Activated CD4-positive, alpha-beta T cell treated with anti-CD3 and anti-CD28 coated beads, Interleukin-2, amount 50 U/mL, for 24 hours (primary cell): ENCODE measurements at places on chromosomes 5 and 9.

DNA sequence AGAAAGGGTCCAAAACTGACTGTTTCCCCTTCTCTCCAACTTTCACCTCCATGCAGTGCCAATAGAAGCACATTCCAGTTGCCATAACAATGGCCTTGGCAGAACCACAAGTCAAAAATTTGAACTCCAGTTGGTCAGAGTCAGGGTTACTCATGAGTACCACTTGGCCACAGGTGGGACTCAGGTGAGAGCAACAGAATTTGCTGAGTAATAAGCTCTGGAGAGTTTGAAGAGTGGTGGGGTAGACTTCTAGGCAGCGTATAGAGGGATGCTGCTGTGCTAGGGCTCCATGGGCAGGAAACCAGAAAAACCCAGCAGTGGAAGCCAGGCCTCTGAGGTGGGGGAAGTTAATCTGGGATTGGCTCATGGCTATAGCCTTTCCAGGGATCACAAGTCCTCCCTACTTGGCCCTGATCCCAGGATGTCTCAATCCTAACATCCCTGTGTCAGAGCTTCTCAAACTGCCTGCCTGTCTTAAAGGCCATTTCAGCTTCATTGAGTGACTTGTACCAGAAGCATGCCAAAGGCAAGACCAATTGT lies 30.2 kb downstream of the SNX18 start:
- no peak for DNase-seq

- no peak for DNase-seq
Observed at GRCh38 chr5:25573691-25574090, 928.9 kb upstream of the CDH10 start.

DNA sequence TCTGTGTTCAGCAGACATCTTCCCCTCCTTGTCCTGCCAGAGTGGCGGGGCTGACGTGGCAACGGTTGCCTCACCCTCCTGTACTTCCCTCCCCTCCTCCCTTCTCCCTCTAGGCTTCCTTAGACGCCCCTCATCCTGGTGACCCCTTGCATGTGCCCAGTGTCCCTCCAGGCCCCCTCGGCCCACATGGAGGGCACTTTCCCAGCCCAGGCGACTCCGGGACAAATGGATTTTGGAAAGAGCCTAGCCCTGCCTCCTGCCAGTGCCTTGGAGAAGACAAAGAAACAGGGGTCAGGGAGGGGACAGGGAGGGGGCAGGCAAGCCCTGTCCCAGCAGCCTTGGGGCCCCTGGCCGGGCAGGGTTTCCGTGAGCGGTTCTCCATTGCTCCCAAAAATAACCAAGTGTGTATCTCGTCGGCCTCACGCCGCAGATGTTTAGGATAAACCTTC lies 38.3 kb upstream of the NEURL1B start:
- no peak for DNase-seq

DNA sequence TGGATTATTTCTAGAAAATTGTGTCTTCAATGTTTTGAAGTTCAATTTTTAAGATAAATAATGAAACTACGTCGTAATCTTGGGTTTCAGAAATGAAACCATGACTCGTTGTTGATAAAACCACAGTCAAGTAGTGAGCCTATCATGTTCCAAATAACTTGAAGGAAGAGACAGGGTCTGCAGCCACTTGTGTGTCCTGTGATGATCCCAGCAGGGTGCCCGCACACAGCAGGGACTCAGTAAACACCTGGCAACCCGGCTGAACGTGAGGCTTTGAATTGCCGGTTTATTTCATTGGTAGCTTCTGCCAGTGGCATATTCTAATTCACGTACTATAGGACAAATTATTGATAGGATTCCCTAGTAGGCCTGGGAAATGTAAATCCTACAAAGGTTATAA lies 679.6 kb downstream of the IRX1 start:
- DNase-seq = no peak

DNA sequence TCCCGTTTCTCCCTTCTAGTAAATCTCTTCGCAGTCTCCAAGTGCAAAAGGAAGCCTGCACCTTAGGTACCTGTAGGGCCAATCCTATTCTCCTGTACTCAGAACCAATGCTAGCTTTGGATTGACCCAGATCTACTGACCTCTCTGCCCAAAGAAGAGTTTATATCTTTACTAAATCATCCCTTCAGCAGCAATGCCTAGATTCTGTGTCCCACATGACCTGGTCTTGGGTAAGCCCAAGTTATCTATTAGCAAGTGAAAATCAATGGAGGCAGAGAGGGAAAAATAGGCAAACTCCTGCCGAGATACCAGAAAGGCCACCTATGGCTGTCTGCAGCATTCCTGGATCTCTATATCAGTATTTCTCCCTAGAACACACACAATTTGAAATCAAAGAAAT lies 60.0 kb downstream of the SUSD1 start:
- DNase-seq = no peak

DNA sequence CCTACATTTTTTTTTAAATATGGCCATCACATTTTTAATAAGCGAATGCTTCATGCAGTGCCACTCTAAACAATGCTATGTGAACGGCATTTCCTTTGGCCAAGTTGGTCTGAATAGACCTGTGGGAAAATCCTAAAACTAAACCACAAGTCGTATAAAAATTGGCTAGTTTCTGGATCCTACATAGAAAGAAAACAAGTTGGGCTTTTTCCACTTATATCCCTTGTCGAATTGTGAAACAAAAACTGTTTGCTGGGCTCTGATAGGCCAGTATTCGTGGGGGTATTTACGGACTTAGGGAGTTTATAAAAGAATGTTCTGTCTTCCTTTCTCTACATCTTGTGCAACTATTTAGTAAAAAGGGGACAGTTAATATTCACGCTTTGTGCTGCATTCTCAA lies 153.1 kb upstream of the KLF9 start:
- no peak for DNase-seq

DNA sequence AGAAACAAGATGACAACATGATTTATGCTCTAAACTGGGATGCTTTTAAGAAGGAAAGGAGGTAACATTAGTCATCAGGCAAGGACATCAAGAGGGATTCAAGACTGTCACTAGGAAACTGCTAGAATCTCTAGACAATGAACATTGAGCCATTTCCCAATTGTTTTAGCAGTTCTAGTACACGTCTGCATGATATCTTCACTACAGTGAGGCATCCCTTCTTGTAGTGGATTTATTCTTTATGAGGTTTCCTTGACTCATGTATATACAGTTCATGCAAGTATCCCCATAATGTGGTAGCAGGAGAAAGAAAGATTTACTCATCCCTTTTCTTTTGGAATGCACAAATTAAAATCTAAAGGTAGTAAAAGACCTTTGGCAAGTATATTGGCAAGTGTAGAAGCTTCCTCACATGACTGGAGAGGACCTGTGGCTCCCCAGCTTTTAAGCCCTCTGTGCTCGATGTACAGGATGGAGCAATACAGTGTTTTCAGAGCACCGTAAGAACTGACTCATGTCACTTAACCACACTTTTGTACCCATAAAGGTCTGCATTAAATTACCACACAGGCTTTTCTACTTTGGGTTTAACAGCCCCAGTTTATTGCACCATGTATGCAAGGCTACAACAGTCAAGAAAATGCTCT lies 335.9 kb downstream of the SEMA5A start:
- DNase-seq = no peak

GRCh38 chr9:108444400-108445358 lies 411.1 kb downstream of the ACTL7B start:
- no peak for DNase-seq

DNA sequence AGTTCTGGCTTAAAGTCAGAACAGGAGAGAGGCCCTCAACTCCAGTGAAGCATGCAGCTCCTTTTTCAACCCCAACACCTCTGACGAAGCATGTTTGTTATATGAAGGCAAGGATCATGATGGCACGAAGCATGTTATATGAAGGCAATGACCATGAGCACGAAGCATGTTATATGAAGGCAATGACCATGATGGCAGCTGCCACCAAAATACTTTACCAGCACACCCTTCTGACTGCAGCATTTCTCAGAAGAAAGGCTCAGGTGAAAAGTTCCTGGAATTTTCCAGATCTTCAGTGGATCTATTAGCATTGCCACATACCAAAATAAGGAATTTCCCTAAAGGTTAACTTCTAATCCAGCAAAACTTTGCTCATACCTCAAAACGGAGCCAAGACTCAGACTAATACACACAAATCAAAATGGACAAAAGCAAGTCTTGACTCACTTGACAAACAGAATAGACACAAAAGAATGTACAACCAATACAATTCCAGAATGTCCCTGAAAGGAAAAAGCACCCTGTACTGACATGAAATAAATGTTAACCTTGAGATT lies 217.4 kb downstream of the FANCC start:
- no peak for DNase-seq

DNA sequence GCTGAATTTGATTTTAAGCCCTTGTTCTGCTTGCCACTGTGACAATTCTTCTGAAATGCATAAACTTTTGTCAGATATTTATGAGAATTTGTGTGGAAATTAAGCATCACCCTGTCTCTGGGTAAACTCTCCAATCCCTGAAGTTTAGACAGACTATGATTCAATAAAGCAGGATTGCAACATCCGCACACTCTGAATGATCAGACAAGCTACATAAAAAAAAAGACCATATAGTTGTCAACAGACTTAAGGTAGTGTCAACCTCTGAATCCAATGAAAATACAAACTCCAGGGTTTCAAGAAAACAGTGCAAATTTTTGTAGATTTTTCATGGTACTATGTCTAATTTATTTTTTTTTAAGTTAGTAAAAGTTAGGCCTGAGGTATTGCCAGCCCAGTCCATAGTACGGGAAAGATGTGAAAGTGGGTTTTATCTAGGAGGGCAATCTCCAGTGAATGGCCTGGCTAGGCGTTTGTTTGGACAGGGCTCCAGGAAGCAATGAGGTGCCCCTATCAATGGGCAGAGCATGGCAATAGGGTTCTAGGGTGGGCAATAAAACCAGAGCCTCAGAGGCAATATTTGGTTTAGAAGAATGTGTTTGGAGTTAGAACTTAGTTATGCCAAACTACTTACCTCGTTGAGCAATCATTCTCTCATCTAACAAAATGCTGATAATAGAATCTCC lies 762.6 kb upstream of the SEMA6A start:
- no peak for DNase-seq

DNA sequence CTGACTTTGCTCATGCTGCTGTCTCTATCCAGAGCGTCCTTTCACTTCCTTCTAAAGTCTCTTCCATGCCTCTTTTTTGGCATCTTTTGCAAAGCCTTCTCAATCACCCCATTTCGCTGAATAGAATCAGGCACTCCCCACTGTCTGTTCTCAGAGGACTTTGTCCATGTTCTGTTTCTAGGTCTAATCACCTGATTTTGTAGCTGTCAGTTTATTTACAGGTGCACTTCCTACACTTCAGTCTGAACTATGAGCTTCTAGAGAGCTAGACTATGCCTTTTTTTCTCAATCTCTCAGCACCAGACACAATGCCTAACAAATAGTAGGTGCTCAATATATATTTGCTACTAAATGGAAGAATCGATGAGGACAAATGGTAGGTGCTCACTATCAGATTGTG lies 29.9 kb downstream of the TLR4 start:
- DNase-seq = no peak

DNA sequence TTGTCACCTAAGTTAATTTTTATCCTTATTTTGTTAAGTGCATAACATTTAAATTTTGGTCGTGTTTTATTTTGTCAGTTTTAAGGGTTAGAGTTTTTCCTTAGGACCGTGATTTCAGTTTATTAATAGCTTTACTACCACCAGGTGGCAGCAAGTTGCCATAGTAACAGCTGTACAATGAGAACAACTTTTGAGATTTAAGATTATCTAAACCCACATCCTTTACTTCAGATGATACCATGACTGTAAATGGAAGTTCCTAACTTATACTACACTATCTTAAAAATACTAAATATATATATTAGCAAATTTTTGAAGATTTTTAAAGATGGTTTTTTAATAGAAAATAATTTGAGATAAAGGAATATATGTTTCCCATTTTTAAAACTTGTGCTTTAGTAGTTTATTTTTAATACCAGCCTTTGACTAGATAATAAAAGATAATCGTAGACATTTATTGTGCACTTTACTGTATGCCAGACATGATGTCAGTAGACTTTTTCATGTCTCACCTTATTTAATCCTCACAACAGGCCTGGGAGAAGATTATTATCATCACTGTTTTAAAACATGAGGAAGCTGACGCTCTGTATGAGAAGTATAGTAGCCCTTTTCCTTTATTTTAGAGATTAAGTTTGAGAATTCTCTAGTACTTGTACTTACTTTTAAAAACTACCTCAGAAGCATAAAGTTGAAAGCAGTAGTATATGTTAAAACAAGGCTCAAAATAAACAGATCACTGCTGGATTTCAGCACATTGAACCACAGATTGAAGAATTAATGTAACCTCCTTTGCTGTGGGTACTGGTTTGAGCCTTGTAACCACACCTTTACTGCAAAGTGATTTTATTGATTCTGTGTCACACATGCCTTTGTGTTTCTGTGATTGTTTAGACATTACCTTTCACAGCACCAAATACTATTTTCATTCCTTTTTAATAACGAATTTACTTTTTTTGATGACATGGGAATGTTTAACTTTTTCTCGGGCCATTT lies 27.5 kb downstream of the SREK1 start:
- DNase-seq = no peak

- no peak for DNase-seq
Observed at GRCh38 chr9:5800969-5801738, 31.8 kb downstream of the ERMP1 start.

GRCh38 chr9:78848061-78848460 lies 551.1 kb downstream of the PSAT1 start:
- no peak for DNase-seq

DNA sequence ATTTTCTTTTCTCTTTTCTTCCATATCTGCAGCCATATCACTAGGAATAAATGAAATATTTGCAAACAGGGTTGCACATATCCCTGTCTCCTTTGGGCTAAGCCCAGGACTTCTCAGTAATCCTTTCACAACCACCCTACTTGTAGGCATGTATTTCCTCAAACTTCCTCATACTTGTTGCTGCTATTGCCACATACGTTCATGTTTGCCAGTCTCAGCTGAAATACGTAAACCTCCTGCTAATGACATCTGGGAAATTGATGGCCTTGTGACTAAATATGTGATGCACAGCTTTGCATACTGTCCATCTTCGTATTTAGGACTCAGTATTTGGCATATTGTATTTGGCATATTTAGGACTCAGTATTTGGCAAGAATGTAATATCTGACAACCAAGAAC lies 224.6 kb downstream of the PLK2 start:
- DNase-seq = no peak

GRCh38 chr9:123267481-123268198 lies 746 bp downstream of the STRBP start:
- DNase-seq = no peak

GRCh38 chr9:96453625-96454024 lies 3.7 kb downstream of the HABP4 start:
- DNase-seq = no peak

DNA sequence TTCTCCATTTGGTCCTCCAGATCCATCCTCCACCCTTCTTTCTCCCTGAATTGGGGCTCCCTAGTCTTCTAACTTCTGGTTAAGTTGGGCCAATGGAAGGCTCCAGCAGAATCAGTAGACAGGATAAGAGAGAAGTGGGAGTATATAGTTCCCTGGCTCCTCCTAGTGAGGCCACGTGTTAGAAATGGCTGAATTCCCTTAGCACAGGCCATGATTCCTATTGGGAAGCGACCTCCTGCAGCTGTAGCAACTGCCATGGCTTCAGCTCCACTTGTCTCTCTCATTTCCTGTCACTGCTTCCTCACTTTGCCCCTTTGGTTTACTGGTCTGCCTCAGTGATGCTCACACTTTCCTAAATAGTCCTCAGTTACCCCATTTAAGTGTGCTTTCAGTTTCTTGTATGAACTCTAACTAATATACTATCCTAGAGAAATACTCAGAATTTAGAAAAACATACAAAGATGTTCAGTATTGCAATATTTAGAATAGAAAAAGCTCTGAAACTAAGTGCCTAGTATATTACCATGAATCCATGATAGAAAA lies 104.8 kb upstream of the SMARCA2 start:
- DNase-seq = no peak
